NCI-H2081 (cell line): ENCODE measurements at places on chromosomes 1 and 21.
A peak's percentile ranks its signal among the peaks of the same experiment; 100 is the strongest.

GRCh38 chr1:81259625-81260411 lies 540.9 kb upstream of the ADGRL2 start:
- DNase-seq = no peak

- DNase-seq = no peak
Observed at GRCh38 chr21:37580666-37581065, 214.1 kb downstream of the DYRK1A start.

DNA sequence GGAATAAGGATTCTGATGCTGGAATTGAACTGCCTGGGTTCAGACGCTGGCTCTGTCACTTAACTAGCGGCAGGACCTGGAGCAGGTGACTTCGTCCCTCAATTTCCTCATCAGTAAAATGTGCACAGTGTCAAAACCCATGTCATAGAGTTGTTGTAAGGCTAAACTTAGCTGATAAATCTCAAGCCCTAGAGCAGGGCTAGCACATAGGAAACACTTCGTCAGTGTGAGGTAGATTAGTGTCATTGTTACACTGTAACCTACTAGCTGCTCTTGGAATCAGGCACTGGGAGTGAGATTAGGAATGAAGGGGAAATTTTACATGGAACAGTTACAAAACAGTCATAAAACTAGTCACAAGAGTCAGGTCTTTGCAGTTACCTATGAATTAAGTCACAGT lies 56.1 kb upstream of the ANGPTL1 start:
- DNase-seq = no peak

DNA sequence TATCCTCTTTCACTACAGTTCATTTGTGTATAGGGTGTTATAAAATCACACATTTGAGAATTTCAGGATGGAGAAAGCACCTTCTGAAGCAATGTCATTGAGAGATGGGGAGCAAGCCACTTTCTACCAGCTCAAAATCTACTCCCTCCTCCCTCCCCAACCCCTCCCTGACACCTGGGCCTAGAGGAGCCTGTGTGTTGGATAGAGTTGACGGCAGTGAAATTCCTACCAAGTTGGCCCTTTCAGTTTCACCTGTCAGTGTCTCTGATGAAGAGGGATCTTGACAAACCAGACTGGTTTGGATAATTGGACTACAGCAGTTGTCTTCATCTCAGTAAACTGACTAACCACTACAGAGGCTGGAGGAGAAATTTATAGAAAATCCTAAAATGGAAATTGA lies 125.0 kb upstream of the HOOK1 start:
- no peak for DNase-seq

DNA sequence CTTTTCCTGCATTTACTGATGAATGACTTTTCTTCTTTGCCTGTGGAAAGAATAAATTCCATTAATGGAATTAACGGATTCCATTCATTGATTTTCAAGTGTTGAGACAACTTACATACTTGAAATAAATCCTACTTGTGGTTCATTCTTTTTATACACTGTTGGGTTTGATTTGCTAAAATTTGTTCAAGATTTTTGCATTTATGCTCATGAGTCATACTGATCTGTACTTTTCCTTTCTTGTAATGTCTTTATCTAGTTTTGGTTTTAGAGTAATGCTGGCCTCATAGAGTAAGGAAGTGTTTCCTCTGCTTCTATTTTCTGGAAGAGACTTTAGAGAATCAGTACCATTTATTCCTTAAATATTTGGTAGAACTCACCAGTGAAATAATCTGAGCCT lies 14.4 kb downstream of the UROD start:
- no peak for DNase-seq

DNA sequence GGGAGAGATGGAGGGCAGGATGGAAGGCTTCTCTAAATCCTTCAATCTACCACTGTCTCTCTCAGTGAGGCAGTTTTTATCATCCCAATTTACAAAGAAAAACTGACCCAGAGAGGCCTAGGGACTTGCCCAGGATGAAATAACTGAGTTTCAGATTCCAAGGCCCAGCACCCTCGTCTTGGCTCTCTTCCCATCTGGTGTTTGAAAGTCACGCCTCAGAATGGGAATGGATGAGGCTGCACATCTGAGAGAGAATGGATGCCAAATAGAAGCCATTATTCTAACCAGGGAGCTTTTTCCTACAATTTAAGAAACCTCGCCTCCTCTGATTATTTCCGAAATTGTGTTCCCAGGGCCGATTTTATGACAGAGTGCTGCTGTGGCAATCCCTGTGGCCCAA lies 10.6 kb upstream of the KCNN3 start:
- no peak for DNase-seq

DNA sequence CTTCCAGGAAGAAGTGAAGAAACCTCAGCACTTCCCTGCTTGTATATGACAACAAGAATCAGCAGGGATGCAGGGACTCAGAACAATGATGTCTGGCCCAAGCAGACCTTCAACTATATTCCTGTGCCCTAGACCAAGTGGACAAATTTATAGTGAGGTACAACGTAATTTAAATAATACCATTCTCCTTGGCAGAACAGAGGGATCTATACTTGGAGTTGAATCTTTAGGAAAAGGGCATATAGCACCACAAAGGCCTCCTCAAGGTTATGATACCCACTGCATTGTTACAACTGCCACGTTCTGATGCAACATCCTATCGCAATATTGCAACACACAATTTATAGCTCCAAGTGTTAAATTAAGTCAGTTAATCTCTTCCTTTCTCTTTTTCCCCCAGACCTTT lies 29.1 kb upstream of the GFI1 start:
- DNase-seq = no peak

GRCh38 chr1:108117945-108118902 lies 81.9 kb downstream of the SLC25A24 start:
- DNase-seq = no peak

DNA sequence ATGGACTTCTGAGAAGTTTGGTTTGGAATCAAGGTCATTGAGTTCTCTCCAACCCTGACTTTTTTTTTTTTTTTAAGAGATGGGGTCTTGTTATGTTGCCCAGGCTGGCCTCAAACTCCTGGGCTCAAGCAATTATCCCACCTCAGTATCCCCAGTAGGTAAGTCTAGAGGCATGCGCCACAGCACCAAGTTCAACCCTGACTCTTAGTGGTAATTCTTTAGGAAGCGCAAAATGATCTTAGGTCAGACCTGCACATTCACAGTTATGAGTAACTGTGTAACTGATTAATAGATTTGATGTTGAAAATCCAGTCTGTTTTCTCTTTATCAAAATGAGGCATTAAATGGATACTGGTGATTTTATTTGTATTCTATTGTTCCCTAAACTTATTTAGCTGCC lies 95.9 kb downstream of the GREM2 start:
- no peak for DNase-seq

DNA sequence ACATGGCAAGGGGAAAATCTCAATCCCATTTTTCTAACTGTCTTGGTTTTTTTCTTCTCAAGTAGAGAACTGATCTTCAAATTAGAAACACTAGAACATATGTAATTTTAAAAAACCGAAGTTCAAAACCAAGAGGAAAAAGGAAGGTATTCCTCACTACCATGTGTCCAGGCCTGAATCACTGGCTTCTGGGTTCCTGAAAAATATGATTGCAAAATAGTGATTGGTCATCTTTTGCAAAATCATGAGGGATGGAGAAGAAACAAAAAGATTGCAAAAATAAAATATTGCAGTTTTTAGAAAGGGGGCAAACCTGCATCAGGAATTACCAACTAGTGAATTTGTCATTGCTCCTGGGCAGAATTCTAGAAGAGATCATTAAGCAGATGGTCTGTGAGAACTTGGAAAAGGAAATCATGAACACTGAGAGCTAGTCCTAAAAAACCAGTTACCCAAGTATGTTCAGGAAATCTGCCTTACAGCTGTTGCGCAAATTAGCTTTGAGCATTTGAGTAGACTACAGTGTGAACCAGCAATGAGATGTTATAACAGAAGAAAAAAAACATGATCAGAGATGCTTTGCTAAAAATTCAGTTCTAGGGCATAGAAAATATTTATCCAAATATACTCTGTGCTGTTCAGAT lies 49.4 kb downstream of the SPATA46 start:
- DNase-seq = no peak

- no peak for DNase-seq
Observed at GRCh38 chr1:54906586-54906985, 19.6 kb upstream of the DHCR24 start.

DNA sequence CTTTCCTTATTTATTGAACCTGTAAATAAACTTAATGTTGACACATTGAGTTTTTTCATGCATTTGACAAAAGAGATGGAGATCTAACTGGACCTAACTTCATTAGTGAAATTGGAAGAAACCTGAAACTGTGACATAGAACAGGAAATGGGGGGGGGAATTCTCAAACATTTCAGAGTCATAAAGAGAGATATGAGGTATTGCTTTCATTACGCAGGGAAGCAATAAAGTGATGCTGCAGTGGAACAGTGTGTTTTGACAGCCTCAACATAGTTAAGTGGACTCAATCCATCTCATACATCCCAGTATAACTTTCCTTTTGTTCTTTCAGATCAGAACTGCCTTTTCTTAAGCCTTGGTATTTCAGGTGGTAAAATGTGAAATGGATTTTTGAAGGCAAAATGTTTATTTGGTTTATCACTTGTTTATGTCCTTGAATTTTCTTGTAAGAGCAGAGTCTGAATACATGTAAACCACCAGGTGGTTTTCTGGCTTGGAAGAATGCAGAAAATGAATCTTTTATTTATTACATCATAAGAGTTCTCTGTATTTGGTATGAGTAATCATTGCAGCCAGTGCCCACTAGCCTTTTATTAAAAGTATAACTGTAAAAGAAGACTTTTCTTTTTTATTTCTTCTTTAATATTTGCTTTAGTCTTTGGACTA lies 132.5 kb downstream of the ZNF326 start:
- DNase-seq = no peak

DNA sequence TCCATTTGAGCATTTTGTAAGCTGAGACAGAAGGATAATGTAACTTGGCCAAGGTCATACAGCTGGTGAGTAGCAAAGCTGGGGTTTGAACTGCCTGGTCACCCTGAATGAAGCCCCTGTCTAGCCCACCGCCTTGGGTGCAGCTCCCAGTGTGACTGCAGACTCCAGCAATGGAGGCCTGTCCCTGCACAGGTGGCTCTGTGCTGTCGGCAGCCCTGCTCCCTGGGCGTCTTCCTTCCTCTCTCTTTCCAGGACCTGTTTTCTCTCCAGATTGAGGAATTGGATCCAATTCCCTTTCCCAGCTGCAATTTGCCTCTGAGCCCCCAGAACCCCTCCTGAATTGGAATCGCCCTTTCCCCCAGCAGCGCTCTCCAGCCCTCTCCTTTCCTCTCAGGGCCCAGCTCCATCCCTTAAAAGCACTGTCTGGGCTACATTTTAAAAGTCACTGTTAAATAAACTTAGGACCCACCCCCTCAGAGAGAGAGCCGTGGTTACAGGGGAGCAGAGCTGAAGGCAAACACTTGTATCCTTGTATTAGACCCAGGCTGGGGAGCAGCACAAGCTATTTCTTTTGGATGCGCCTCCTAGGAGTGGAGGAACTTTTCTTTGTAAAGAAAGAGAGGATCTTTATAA lies 161.4 kb upstream of the LMO4 start:
- DNase-seq = no peak

DNA sequence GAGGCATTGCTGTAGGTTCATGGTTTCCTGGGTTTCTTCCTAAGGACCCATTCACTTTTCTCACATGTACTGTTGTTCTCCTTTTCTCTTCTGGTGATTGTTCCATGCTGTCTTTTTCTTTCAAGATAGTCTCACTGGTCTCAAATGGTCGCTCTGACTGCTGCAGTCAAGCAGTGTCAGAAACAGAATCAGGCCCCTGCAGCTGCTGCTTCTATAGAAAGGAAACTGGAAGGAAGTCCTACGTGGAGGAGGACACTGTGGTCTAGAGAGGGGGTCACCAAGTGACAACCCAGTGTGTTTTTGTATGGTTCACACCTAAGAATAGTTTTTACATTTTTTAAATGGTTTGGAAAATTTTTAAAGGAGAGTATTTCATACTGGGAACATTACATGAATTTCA lies 2.4 kb downstream of the NECAP2 start:
- DNase-seq = no peak

- DNase-seq = no peak
Observed at GRCh38 chr1:118334506-118334905, 149.5 kb upstream of the SPAG17 start.

GRCh38 chr1:69649383-69649990 lies 81.8 kb downstream of the LRRC7 start:
- DNase-seq = no peak

GRCh38 chr1:56199956-56200355 lies 379.4 kb downstream of the PLPP3 start:
- DNase-seq = no peak

DNA sequence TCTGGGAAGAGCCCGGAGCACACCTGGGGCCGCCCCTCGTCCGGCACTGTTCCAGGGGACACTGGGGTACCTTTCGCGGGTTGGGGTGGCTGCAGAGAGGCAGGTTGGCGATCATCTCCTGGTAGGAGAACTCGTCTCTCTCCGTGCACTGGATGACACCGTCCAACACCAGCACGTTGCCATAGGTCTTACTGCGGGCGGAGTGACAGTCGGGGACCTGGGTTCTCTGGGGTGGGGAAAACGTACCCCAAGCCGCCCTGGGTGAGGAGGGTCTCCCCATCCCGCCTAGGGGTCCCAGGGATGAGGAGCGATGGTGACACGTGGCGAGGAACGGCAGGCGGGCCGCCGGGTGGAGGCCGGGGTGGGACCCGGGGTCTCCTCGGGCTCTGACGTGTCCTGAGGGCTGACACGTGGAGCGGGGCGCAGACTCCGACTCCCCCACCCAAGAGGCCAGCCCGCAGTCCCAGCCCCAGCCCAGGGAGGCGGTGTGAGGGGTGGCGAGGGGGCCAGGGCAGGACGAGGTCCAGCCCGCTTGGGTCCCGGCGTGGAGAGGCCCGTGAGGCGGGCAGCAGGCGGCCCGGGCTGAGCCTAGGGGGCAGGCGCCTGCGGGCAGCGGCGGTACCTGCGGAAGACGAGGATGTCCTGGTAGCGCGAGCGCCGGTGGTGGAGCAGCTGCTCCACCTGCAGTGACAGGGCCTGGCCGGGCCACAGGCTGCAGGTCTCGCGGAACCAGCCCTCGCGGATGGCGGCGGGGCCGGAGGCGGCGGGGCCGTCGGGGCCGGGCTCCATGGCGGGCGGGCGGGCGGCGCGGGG lies 457 bp downstream of the SRM start:
- peak; percentile 46 for DNase-seq

- DNase-seq = no peak
Observed at GRCh38 chr21:46437096-46437498, 21.6 kb upstream of the DIP2A start.
